ENCODE measurements at places on chromosomes 12 and 14.

DNA sequence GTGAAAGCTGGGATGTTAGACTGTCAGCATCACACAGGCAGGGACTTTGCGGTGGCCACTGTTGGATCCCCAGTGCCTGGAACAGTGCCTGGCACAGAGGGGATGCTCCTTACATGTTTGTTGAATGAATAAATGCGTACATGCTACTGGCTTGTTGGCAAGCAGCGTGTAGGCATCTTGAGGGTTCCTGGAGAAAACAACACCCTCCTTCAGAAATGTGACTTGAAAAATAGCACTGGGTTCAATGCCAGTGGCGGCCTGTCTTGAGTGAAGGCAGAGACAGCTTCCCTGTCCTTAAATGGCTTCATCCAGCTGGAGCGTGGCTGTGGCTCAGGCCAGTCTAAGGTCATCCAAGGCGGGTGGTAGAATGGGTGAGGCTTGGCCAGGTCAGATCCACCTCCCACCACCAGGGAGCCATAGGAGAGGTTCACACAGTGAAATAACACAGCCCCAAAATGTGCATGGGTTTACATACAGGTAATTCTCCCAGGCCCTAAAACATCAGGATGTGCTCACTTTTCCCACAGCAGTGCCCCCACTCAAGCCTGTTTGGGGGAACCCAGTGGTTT, 171.4 kb downstream of the PHETA1 start:
- no peak for DNase-seq

- no peak for DNase-seq
These were observed 7.3 kb downstream of the FKBP11 start for GRCh38 chr12:48917857-48918537.

DNA sequence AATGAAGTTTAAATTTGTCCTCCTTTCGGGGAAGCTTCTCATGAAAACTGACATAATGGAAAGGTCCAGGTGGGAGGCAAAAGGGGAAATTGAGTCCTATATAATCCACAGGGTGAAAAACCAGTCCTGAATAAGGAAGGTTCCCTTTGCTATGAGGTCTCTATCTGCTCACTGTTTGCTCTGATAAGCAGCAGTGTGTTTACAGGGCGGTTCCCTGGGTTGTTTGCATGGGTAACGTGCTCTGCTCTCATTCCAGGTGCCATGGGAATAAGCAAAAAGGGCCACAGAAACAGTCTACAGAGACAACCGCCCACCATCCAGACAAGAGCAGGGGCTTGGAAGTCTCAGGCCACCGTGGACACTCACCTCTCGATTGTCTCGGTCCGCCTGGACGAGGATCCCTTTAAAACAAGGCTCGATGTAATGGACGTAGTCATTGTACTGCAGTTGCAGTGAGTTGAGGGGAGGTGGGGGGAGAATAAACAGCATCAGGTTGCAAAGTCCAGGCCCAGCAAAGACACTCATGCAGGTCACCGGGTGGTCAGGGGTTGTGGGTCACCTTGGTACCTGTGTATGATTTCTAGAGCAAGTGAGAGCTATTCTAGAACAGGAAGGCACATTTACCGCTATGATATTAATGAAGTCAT, 32.7 kb downstream of the CACNA2D4 start:
- no peak for DNase-seq

DNA sequence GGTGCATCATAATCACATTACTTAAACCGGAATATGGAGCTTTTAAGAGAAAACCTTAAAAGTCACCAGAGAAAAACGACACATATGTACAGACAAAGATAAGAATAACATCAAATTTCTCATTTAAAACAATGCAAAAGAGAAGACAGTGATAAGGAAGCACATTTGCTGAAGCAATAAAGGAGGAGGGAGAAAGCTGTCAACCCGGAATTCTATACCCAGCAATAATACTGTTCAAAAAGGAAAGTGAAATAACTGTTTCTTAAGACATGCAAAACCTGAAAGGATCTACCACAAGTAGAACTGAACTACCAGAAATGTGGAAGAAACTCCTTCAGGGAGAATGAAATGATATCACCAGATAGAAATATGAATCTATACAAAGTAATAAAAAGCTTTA, 15.4 kb downstream of the SLC6A13 start:
- no peak for DNase-seq

- no peak for DNase-seq
These were observed 198.8 kb upstream of the TMEM132C start for GRCh38 chr12:128068211-128068610.

GRCh38 chr12:17148706-17149105, 542.7 kb upstream of the LMO3 start:
- DNase-seq: no peak

DNA sequence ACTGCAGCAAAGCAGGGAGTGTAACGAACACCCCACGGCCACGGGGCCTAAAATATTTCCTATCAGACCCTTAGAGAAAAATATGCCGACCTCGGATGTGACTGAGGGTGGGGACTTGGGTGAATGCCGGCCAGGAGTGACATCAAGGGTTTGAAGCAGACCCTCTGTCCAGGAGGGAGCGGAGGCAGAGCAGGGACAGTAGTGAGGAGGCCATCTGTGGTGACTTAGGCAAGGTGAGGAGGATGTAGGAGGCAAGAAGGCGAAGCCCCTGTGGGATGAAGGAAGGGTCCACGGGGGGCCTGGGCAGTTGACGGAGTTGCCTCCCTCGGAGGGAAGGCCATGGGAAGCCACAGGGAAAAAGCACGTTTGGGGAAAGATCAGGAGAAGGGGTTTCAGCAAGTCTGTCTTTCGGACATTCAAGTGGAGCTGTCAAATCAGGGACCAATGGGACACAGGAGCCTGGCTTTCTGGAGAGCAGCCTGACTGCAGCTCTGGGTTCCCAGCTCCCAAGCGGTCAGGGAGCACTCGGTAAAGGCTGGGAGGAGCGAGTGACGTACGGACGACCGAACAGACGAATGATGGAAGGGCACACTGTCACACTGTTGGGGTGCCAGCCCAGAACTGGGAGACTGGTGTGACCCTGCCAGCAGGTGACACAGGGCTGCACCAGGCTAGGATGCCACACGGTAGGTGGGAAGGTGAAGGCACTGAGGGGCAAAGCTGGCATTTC, 74.3 kb downstream of the MOK start:
- DNase-seq: no peak

- DNase-seq: no peak
These were observed 41.0 kb downstream of the RIMBP2 start for GRCh38 chr12:130675121-130675520.

DNA sequence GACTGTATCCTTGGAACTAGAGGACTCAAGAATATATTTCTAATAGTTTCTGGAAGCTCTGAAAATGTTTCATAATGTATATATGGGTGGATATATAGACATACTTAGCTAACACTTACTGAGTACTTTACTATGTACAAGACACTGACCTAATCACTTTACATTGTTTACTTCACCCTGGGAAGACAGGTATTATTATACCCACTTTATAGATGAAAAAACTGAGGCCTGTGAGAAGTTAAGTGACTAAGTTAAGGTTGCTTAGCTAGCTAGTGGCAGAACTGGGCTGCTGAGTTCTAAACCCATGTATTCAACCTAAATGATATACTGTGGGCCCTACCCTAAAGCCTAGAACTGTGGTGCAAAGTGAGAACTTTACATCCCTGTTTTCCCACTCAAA, 79.1 kb upstream of the SSTR1 start:
- no peak for DNase-seq

DNA sequence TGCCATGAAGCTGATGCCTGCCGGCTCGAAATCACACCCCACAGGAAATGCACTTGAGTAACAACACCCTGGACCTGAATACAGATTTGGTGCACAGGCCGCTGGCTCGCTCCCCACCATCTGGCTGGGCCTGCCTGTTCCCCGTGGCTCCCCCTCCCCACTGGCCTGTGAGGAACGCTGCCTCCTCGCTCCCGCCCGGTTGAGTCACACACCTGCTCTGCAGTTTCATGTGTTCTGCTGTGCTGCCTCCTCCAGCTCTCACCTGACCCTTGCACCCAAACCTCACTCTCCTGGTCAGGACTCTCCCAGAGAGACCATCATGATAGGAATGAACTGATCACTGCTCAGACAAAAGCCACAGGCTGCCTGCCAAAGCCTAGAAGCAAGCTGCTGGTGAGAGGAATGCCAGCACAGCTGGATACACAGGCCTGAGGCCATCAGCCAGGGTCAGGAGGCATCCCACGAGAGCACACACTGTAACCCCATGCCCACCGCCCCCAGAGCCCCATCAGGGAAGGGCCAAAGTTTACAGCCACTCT, 3.8 kb upstream of the SIVA1 start:
- no peak for DNase-seq

DNA sequence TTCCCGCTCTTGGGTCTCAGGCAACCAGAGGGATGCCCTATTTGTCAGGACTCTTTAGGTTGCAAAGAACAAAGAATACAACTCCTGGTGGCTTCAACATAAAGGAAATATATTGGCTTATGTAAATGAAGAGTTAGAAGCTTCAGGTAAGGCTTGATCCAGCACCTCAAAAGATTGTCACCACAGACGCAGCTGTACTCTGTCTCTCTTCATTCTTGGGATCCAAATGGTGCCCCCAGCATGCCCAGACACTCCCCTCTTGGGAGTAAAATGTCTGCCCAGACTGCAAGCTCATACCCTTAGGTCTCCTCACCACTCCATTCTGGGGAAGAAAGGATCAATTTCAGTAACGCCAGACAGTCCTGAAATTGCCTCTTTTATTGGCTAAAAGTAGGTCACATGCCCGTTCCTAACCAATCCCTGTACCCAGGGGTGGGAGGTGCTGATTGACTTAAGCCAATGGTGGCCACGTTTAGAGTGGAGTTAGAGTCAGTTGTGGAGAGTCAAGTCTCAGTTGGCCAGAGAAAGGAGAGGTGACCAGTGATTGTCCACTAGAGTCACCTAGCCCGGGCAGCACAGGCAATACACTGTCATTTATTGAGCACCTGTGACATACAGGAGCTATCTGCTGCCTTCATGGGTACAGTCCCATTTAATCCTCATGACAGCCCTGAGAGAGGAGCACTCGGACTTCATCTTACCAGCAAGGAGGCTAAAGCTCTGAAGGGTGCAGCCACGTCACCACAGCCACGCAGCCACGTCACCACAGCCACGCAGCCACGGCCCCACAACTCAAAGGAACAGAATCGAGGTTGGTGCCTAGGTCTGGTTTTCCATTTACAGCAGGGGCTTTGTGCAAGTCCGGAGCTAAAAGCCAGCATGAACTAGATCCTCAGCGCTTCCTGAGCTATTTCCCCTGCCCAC, 19.7 kb upstream of the BEGAIN start:
- no peak for DNase-seq

- no peak for DNase-seq
These were observed 27.9 kb upstream of the CTDSP2 start for GRCh38 chr12:57874166-57875108.

GRCh38 chr14:62301080-62301479, 538.9 kb downstream of the SNAPC1 start:
- DNase-seq: no peak

- DNase-seq: no peak
These were observed 16.9 kb downstream of the PLEKHG7 start for GRCh38 chr12:92719674-92720073.

DNA sequence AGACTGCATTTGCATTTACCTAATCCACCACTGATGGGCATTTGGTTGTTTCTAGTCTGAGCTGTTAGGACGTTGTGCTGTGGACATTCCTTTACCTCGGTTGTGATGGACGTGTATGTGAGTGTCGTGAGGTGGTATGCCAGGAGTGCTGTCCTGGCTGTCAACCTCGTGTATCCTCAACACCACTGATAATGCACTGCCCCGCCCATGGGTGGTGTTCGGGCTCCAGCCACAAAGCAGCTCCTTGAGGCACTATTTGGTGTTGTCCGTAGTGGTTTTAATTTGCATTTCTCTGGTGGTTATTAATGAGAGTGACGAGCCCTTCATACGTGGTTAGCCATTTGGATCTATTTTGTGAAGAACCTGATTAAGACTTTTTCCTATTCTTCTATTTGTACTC, 87.6 kb downstream of the PPP2R5C start:
- no peak for DNase-seq

- no peak for DNase-seq
These were observed 9.8 kb downstream of the CTDSP2 start for GRCh38 chr12:57836442-57837375.

DNA sequence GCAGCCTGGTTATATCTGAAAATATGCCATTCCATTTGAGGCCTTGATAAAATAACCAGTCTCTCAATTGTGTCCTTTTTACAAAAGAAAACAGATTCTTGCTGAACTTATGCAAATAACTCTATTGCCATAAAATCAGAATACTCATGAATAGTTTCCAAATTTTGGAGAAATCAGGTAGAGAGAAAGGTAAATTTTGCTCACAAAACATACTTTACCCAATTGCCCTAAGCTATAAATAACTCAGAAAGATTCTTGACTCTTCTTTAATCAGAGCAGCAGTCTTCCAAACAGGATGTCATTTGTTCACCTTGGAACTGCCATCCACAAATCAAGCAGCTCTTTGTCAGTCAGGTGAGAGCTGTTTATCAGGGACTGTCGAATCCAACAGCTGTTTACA, 12.6 kb downstream of the ZNF26 start:
- DNase-seq: no peak

GRCh38 chr14:56150645-56151345, 32.6 kb downstream of the PELI2 start:
- DNase-seq: no peak

DNA sequence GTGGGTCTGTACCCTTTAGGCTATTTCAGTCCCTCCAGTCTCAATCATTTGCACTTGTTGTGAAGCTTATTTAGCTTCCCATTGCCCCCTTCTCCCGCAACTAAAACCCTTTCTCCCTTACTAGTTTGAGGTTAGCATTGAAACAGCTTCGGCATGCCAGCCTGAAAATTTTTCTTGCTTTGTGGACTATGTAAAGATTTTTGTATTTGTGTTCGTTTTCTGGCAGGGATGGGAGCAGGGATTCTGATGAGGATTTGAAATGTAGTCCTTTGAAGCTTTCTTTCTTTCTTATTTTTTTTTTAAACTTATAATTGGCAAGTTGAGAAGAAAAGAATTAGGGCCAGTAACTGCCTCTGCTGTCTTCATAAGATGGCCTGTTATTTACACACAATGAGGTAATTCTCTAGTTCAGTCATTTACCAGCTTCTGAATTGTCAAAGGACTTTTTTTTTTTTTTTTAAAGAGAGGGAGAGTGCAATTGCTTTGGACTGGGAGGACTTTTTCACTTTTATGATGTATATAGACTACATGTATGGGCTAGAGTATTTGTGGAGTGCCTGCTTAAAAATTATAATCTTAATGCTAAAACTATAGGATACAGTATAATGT, 29.0 kb downstream of the PALS1 start:
- no peak for DNase-seq
